ENCODE measurements at places on chromosomes 2 and 18.
A peak's percentile ranks its signal among the peaks of the same experiment; 100 is the strongest.

GRCh38 chr18:45828917-45829811, 3.7 kb downstream of the SIGLEC15 start:
- H3K4me1 ChIP-seq = peaks cover 23% of the 10 kb centered on the region
- H3K27ac ChIP-seq = peak overlapping the region; percentile 95
- no peak for DNase-seq
- H3K27me3 ChIP-seq = no peaks in the 10 kb centered on the region

DNA sequence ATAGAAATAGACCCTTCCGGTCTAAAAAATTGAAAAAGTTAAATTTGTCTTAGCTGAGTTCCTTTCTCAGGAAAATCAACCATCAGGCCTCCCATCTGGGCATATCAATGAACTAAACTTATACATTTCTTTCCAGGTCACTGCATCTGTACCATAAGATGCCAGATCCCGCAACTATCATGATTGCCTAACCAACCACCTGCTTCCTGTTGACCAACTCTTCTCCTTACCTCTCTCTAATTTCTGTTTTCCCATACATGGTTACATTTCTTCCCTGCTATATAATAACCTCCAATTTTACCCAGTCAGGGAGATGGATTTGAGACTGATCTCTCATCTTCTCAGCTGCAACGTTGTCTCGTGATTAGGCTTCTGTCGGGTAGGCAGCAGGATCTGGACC, 228.7 kb downstream of the FSIP2 start:
- H3K4me1 ChIP-seq = no peaks in the 10 kb centered on the region
- no peak overlapping the region for H3K27ac ChIP-seq
- H3K4me3 ChIP-seq = no peak overlapping the region
- H3K27me3 ChIP-seq = no peaks in the 10 kb centered on the region
- no peak for DNase-seq

DNA sequence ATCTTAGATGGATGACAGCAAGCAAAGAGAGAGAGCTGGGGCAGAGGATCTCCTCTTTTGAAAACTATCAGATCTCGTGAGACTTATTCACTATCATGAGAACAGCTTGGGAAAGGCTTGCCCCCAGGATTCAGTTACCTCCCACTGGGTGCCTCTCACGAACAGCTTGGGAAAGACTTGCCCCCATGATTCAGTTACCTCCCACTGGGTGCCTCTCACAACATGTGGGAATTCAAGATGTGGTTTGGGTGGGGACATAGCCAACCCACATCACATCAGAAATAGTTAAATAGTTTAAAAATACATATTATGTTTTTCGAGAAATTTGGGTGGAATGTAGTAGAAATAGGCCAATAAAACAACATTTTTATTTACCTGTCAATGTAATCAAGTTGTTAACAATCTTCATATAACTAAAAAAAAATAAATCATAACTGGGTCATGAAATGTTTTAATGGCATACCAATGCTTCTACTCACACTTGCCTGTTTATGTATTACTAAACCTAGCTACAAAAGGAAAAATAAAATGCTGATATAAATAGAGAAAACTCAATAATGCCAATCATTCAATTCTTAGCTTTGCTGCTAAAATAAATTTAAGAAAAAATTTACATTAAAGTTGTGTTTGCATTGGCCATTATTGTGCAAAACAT, 608.9 kb downstream of the SUCLG1 start:
- H3K4me1 ChIP-seq = no peaks in the 10 kb centered on the region
- H3K36me3 ChIP-seq = no peaks in the 10 kb centered on the region
- H3K27me3 ChIP-seq = no peaks in the 10 kb centered on the region
- H3K4me3 ChIP-seq = no peak overlapping the region
- H3K27ac ChIP-seq = no peak overlapping the region

DNA sequence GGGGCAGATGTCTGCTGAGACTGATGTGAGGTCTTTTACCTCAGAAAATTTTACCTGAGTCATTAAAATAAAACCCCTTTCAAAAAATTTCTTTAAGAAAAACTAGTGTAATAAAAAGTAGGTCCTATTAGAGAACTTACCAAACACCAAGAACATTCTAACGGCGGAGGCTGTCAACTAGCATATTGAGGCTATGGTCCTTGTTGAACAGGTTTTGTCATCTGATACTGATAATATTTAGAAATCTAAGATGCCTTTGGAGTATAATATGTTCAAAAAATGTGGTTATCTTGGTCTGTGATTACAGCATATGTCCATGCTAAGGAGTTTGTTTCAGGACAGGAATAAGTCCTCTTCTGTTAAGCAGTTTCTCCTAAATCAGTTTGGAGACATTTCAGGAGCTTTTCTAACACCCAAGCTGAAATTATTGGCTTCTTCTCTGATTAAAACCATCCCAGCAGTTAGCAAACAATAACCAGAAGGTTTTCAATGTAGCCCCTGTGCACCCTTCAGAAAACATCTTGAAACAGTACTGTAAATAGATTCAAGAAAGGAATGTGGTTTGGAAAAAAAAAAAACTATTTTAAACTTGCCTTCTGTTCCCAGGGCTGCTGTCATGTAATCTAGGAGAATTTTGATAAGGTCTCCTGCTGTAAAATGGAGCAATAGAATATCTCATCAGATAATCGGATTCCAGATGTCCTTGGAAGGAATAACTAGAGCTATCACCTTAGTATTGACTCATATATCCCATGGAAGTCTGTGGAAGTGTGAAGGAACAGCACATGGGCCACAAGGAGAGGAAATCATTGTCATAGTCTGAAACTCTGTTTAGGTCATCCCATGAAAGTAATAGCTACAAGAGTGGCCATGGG, 58.7 kb upstream of the B3GNT2 start:
- H3K36me3 ChIP-seq = no peaks in the 10 kb centered on the region
- peak; percentile 36 for DNase-seq
- H3K27ac ChIP-seq = no peak overlapping the region
- no peaks in the 10 kb centered on the region for H3K27me3 ChIP-seq
- H3K4me1 ChIP-seq = no peaks in the 10 kb centered on the region

DNA sequence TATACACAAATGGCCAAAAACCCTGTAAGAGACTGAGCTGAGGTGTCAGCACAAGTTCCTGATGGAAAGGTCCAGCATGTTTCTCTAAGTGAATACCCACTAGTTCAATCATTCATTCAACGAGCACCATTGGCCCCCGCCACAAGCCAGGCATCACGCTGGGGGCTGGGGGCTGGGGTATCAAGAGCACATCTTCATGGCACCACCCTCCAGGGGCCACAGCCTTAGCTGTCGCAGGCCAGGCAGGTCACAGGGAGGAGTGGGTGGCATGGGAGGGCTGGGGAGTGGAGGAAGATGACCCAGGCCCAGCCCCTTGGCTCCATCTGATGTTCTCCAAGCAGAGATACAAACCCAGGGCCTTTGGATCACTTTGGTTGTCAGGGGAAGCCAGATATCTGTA, 97.9 kb downstream of the ACKR3 start:
- no peaks in the 10 kb centered on the region for H3K36me3 ChIP-seq
- peaks cover 5% of the 10 kb centered on the region for H3K27me3 ChIP-seq
- 0 out of 2 replicates have a peak, but pooled peaks cover 4% of the 10 kb centered on the region for H3K4me1 ChIP-seq
- no peak for DNase-seq

GRCh38 chr2:152425765-152426727, 91.1 kb downstream of the FMNL2 start:
- H3K36me3 ChIP-seq = no peaks in the 10 kb centered on the region
- H3K27ac ChIP-seq = no peak overlapping the region
- DNase-seq = no peak
- H3K4me3 ChIP-seq = no peak overlapping the region
- H3K27me3 ChIP-seq = no peaks in the 10 kb centered on the region
- peaks cover 10% of the 10 kb centered on the region for H3K4me1 ChIP-seq

DNA sequence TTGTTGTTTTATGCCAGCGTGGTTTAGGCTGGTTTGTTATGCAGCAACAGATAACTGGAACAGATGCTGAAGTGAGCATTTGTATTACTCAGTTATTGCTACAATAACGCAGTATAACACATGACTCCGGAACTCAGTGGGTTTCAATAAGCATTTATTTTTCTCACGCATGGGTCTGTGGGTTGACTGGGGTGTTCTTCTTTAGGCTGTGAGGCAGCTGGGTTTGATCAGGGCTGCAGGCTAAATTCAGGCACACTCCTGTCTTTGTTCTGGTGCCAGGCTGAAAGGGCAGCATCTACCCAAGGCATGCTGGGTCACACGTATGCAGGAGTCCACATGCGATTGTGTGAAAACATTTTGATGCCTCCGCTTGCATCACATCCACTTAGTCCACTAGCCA, 3.8 kb upstream of the SLC1A4 start:
- no peaks in the 10 kb centered on the region for H3K27me3 ChIP-seq
- H3K36me3 ChIP-seq = no peaks in the 10 kb centered on the region
- H3K27ac ChIP-seq = no peak overlapping the region
- peaks cover 6% of the 10 kb centered on the region for H3K4me1 ChIP-seq
- H3K4me3 ChIP-seq = no peak overlapping the region

GRCh38 chr2:200399046-200399445, 92.6 kb downstream of the SPATS2L start:
- H3K27me3 ChIP-seq = no peaks in the 10 kb centered on the region
- peak; percentile 84 for DNase-seq
- peaks cover 10% of the 10 kb centered on the region for H3K36me3 ChIP-seq
- H3K27ac ChIP-seq = no peak overlapping the region
- no peak overlapping the region for H3K4me3 ChIP-seq

DNA sequence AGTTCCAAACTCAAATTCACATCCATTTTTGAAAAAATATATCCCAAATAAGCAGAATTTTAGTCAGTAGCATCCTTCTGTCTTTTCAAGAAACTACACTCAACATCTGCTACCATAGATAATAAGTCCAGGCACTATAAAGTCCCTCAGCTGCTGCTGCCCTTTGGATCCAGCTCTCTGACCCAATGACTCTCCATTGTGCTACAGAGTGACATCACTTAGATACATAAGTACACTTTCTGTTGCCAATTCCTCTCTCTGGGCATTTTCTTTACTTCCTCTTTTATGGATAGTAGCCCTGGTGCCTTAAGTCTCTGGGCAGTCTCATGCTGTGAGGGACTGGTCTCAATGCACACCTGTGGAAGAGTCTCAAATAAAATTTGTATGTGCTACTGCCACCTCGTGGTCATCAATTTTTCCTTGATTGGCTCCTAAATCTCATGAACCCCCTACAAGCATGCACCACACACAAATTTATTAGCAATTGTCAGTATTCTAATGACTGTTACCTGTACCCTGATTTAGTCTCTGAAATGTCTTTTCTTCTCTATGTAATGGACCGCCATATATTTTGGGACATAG, 219.2 kb downstream of the LRP1B start:
- H3K4me1 ChIP-seq = no peaks in the 10 kb centered on the region
- no peaks in the 10 kb centered on the region for H3K36me3 ChIP-seq
- H3K27me3 ChIP-seq = no peaks in the 10 kb centered on the region
- H3K4me3 ChIP-seq = no peak overlapping the region

DNA sequence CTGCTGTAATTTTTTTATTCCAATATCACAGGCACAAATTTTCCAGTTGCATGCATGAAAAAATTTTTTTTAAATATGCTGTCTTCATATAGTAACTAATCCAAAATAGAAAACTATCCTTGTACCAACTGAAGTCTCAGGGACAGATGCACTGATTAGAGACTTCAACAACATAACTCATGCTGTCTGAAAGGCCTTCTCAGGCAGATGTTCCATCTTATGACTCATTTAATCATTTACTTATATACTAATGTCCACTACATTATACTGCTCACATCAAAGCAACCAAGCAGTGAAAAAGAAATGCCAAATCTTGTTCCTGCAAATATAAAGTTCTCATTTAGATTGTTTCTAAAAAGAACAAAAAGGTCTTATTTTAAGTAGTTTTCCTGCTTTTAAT, 53.1 kb downstream of the OLA1 start:
- H3K4me3 ChIP-seq = no peak overlapping the region
- H3K27me3 ChIP-seq = no peaks in the 10 kb centered on the region
- H3K27ac ChIP-seq = no peak overlapping the region

GRCh38 chr2:43605079-43605655, 9.3 kb upstream of the THADA start:
- no peaks in the 10 kb centered on the region for H3K27me3 ChIP-seq
- DNase-seq = peak; percentile 72
- H3K27ac ChIP-seq = no peak overlapping the region
- H3K4me1 ChIP-seq = no peaks in the 10 kb centered on the region
- no peaks in the 10 kb centered on the region for H3K36me3 ChIP-seq
- H3K4me3 ChIP-seq = no peak overlapping the region
